Neuronal stem cell (in vitro differentiated cells): ENCODE measurements at places on chromosomes 11 and 22.
A peak's percentile ranks its signal among the peaks of the same experiment; 100 is the strongest.

DNA sequence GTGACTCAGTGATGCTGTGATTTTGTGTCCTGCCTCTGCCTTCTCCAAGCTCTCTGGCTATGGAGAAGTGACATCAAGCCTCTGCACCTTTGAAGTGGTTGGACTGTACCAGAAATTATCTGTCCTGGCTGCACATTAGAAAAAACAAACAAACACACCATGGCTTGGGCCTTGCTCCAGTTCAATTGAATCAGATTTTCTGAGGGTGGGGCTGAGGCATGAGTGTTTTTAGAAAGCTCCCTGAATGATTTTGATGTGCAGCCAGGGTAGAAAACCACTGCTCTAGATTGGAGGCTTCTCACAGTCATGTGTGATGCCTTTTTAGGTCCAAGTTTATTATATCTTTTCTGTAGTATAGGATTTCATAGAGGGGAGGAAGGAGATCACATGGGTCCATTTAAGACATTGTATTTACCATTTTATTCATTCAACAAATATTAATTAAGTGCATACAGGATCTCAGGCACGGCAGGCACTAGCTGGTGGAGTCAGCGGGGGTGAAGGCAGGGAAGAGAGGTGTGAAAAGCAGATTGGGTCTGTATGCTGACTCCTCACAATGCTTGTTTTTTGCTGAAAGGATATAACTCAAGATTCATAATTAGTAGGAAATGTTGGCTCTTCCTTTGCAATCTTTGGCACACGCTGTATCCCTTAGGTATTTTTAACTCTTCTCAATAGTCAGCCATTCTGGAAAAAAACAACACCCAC is 7.1 kb upstream of the VSTM5 start:
- no peak overlapping the region for H3K4me3 ChIP-seq
- H3K36me3 ChIP-seq: no peaks in the 10 kb centered on the region
- DNase-seq: no peak
- no peak overlapping the region for H3K27ac ChIP-seq

- no peak overlapping the region for H3K4me3 ChIP-seq
- no peak overlapping the region for H3K27ac ChIP-seq
- no peaks in the 10 kb centered on the region for H3K4me1 ChIP-seq
- H3K27me3 ChIP-seq: no peaks in the 10 kb centered on the region
- peaks cover 18% of the 10 kb centered on the region for H3K36me3 ChIP-seq
- DNase-seq: no peak
Observed at GRCh38 chr22:42142771-42143461, 12.3 kb upstream of the CYP2D6 start.

DNA sequence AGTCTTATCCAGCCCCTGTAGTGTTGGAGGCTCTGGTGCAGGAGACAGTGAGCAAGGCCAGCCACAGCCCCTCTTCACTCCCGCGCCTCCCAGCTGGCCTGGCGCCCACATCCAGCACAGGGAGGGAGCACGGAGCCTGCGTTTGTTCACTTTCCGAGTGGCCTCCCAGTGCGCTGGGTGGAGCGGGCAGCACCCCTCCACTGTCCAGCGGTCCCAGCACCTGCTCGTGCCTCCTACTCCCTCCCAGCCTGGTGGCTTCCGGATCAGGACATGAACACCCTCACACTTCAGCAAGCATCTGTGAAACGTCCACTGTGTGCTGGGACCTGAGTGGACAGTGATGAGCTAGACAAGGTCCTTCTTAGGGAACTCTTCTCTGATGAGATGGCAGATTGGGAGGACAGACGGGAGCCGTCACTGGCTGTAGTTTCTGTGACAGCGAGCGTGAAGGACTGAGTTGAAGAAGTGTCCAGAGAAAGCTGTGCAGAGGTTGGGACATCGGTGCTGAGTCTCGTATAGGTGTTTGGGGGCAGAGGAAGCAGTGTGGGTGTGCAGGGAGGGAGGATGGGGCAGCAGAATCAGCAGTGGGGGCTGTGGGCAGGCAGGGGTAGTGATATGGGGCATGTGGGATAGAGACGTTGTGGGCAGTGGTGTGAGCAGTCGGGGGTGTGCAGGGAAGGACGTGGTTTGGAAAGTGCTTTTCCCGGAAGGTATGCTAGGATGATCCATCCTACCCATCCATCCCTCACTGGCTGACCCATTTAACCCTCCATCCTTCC is 256.8 kb downstream of the TBC1D22A start:
- H3K36me3 ChIP-seq: no peaks in the 10 kb centered on the region
- H3K27ac ChIP-seq: no peak overlapping the region
- H3K4me1 ChIP-seq: no peaks in the 10 kb centered on the region
- DNase-seq: no peak

DNA sequence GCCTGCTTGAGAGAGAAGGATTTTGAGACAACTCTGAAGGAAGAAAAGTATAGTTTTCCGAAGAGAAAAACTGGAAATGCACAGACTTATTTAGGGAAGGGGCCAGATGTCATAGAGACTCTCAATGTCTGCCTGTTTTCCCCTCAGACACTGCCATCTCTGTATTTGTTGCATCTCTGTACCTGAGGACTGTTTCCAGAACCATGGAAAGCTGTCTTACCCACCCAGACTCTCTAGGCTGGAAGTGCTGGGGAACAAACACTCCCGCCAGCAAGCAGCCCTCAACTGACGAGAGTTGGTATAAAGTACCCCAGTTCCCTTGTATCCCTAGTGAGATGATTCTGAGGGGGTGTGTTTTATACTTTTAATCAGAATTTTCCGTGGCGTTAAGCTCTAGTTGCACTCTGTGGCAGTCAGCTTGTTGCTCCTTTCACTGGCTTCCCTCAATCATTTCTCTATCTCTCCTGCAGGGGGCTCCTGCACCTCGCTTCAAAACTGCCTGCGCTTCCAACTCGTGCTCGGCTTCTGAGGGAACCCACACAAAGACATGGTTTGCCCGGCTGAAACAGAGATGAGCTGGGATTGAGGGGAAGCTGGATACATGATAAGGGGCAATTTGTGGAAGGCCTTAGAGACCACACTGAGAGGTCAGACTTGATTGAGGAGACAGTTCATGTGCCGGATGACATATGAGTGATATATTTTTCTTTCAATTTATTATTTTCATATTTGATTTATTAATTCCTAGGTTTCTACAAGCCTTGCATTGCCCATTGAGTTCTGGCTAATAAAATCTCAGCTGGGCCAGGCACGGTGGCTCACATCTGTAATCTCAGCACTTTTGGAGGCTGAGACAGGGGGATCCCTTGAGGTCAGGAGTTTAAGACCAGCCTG is 36.9 kb upstream of the CLPB start:
- H3K4me3 ChIP-seq: no peak overlapping the region
- H3K27me3 ChIP-seq: no peaks in the 10 kb centered on the region
- H3K4me1 ChIP-seq: no peaks in the 10 kb centered on the region
- DNase-seq: peak; percentile 70

GRCh38 chr22:46064966-46065666 is 85.2 kb upstream of the PPARA start:
- no peak overlapping the region for H3K27ac ChIP-seq
- peaks cover 76% of the 10 kb centered on the region for H3K27me3 ChIP-seq
- no peaks in the 10 kb centered on the region for H3K4me1 ChIP-seq
- DNase-seq: no peak

DNA sequence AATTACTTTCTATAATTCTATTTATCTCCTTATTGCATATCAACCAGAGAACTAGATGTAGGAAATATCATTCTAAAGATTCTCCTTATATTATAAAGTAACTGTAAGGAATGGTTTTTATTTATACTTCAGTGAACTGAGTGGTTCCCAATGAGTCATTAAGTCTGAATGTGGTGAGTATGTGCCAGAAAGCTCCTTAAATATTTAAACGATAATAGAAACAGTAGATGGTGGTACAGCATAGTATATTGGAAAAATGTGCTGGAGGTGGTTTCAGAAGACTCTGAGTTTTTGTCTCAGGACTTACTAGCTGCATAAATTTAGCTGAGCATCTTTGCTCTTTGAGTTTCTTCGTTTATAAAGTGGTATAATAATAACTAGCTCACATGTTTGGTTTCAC is 653.5 kb downstream of the FAM181B start:
- H3K36me3 ChIP-seq: no peaks in the 10 kb centered on the region
- no peak overlapping the region for H3K4me3 ChIP-seq
- no peaks in the 10 kb centered on the region for H3K4me1 ChIP-seq
- no peak overlapping the region for H3K27ac ChIP-seq
- DNase-seq: no peak

DNA sequence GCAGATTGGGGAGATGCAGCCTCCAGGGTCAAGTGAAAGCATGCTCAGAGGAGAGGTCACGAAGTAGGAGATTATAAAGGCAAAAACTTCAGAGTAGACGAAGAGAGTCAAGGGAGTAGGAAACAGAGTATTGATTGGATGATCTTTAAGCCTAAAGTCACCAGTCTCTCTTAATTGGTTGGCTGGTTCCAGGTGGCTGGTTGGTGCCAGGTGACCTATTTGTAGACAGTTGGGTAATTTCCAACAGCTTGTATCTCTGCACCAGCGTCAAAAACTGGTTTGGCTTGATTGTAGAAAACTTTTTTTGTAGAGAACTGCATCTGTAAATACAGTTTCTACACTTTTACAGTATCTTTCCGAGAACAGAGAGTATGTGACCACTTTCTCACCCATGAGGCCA is 75.7 kb upstream of the CCDC90B start:
- no peaks in the 10 kb centered on the region for H3K36me3 ChIP-seq
- H3K27me3 ChIP-seq: no peaks in the 10 kb centered on the region
- no peaks in the 10 kb centered on the region for H3K4me1 ChIP-seq
